Lower lobe of right lung (tissue), 2 donors: ENCODE measurements at places on chromosomes 5 and 9. TPM values are rescaled to one million over a fixed set of nuclear protein-coding genes. Genes with fewer than 3 reads are reported as not detected.

DNA sequence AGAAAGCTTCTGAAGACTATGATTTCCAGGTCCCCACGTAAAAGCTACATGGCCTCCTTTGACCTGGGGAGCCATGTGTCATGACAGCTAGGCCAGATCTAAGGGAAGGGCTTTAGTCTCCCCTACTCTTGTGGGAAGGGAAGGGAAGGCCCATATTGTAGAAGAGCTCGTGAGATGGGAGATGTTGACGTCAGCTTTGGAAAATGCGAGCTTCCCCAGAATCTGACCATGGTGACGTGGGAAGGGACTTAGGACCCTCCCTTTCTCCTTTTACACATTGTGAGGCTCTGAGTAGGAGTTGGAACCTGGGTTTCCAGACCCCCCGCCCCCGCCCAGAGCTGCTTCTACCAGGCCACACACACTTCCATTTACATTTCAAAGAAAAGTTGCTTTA lies 165.5 kb downstream of the SYK start:
- DNase-seq: no peak

Gene PFN3
- total RNA-seq: not detected

Gene ADGRV1
- total RNA-seq: 49.7 TPM

DNA sequence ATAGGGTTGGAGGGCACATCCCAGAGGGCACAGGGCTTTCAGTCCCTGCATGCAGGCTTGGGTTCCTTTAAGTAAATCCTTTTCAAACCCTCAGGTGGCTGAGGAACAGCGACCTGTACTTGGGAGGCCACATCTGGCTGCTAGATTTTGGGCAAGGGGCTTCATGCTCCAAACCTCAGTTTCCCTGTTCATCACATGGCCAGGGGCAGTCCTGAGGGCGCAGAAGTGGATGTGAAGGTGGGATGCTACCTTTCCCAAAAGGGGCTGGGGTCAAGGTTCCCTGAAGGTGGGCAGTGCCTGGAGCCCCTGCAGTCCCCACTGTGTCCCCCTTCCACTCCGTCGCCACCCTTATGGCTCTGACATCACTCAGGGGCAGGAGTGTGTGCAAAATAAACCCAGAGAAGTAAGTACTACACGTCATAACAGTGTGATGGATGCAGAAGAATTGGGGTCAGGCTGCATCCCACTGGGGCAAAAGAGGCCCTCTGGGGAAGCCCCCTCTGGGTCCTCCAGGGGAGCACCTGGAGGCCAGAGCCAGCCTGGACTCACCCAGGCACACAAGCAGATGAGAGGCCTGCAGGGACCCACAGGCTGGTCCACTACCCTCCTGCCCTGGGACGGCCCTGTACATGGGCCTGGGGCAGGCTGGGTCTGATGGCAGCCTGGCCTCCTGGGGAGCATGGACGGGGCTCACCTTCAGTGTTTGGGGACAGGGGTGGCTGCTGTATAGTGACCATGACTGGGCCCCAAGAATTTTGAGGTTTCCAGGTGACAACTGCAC lies 1.9 kb upstream of the CARD19 start:
- DNase-seq: peak; percentile 52

DNA sequence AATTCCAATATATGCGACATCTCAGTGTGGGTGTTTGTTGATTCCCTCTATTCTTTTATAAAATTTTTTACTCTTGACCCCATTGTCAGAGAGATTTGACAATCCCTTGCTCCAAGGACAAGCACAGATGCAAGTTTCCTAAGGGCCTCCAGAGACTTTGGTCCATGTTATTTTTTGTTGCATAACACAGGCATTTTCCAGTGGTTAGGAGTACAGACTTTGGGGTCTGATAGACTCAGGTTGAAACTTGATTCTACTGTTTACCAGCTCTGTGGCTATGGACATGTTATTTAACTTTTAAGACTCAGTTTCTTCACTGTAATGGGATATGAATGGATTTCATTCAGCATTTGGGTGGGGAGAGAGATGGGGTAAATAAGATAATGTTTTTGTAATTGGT lies 361.3 kb downstream of the ENC1 start:
- no peak for DNase-seq

Gene HCN1
- not detected for total RNA-seq

Gene STING1
- total RNA-seq: 120 TPM

DNA sequence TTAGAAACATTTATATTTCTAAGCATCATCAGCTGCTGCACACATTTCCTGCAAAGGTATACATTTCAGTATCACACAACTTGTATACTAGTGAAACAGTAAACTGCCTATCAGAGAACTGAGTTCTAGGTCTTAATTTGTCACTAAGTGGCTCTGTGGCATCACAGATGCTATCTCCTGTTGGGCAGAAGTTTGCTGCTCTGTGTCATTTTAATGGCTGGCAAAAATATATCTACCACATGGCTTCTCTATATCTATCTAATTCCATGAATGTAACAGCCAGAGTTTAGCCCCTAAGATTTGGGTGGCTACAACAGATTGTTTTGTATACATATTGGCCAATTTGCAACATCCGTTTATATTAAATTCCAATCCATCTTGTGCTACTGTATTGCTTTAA lies 1231.9 kb upstream of the C9orf72 start:
- DNase-seq: no peak

DNA sequence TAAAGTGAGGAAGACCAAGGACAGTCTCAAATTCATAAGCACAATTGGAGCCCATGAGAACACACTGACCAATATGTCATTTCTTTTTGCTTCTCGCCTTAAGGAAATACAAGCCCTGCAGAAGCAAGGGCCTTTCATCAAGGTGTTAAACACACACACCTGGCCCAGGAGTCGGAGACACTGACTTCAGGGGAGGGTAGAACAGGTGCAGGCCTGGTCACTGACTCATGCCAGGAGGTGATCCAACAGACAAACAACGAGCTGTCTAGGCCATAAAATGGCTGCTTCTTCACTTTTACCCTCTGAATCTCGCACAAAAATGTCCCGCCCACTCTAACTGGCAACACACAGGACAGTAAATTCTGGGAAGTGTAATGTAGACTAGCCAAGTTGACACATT lies 62.7 kb downstream of the RGMB start:
- DNase-seq: no peak

GRCh38 chr9:84224246-84224645 lies 116.3 kb downstream of the SLC28A3 start:
- DNase-seq: no peak
